ENCODE measurements at places on chromosomes 11 and 22. TPM values are rescaled to one million over a fixed set of nuclear protein-coding genes. Genes with fewer than 3 reads are reported as not detected.

TEX54 gene
- total RNA-seq: not detected

NXPE2 gene
- not detected for total RNA-seq

COMMD9 gene
- total RNA-seq: 21.7 TPM

CEND1 gene
- not detected for total RNA-seq

ARHGEF17 gene
- 8.4 TPM for total RNA-seq

MRGPRX3 gene
- total RNA-seq: 45.6 TPM

CALCB gene
- not detected for total RNA-seq

PGR gene
- 0.15 TPM for total RNA-seq

PLA2G3 gene
- 0.31 TPM for total RNA-seq

CAVIN3 gene
- total RNA-seq: 395 TPM

PHRF1 gene
- 13.8 TPM for total RNA-seq

FOLH1 gene
- total RNA-seq: not detected

CRYBB2 gene
- not detected for total RNA-seq

PHLDB1 gene
- total RNA-seq: 64.3 TPM

OR4D11 gene
- not detected for total RNA-seq

SYT7 gene
- 10.8 TPM for total RNA-seq

MS4A4A gene
- total RNA-seq: not detected

MMP27 gene
- not detected for total RNA-seq

DKK3 gene
- 315 TPM for total RNA-seq

BTG4 gene
- total RNA-seq: not detected

OSM gene
- not detected for total RNA-seq

SLC1A2 gene
- not detected for total RNA-seq

VPREB1 gene
- total RNA-seq: not detected

TESMIN gene
- 9.8 TPM for total RNA-seq

KCTD14 gene
- total RNA-seq: 16.0 TPM

OVOL1 gene
- total RNA-seq: 0.91 TPM

CSF2RB gene
- not detected for total RNA-seq

TYR gene
- total RNA-seq: not detected

UPK3A gene
- not detected for total RNA-seq

ROBO3 gene
- total RNA-seq: 34.8 TPM

PATE4 gene
- total RNA-seq: not detected

FGF4 gene
- not detected for total RNA-seq

CCDC15 gene
- 11.2 TPM for total RNA-seq

CRYBA4 gene
- not detected for total RNA-seq
